ENCODE measurements at places on chromosomes 2 and 18.

GRCh38 chr2:231642631-231643494, 50.2 kb downstream of the TEX44 start:
- no peak for DNase-seq

DNA sequence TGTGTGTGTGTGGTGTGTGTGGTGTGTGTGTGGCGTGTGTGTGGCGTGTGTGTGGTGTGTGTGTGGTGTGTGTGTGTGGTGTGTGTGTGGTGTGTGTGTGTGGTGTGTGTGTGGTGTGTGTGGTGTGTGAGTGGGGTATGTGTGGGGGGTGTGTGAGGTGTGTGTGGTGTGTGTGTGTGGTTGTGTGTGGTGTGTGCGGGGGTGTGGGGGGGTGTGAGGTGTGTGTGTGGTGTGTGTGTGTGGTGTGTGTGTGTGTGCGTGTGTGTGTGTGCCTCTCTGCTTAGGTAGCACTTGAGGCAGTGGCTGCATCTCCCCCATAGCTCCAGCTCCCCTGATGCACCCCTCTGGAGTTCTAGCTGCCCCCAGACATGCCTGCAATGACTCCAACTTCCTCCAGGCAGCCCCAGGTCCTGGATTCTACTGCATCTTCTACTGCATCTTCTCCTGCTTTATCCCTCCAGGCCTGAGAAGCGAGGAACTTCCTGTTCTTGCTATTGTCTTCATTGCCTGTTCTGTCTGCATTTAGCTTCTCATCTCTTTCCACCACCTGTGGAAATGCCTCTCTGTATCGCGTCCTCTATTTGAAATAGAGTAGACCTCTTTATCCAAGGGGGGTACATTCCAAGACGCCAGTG, 22.2 kb upstream of the MLPH start:
- no peak for DNase-seq

- no peak for DNase-seq
Measured at GRCh38 chr2:233119806-233120205, 59.7 kb downstream of the INPP5D start.

GRCh38 chr2:229335877-229336346, 64.8 kb upstream of the PID1 start:
- no peak for DNase-seq

DNA sequence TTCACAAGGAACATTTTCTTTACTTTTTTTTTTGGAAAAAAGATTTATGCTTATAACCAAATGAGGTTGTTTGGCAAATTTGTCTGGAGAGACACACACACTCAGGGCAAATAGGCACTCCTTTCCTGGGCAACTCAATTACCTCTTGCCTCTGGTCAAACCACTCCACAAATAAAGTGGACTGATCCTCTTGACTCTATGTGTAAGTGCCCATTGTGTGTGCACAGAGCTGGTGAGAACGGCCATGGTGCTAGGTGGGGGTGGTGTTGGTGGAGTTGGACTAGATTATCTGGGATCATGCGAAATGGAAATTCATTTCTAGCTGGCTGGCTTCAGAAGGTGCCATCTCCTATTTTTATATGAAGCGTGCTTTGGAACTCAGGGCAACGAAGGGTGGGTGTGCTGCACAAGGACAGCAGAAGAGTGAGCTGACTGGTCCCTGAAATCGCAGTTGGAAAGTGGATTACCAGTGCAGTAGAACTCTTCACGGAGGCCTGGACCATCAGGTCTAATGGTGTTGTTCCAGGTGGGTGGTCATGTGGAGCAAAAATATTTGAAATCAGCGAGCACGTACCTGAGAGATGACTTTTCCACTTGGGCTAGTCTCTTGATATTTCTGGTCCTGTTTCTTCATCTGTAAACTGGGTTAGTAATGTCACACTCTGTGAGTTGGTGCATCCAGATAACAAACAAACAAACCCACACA, 149.9 kb downstream of the RPIA start:
- DNase-seq: no peak

DNA sequence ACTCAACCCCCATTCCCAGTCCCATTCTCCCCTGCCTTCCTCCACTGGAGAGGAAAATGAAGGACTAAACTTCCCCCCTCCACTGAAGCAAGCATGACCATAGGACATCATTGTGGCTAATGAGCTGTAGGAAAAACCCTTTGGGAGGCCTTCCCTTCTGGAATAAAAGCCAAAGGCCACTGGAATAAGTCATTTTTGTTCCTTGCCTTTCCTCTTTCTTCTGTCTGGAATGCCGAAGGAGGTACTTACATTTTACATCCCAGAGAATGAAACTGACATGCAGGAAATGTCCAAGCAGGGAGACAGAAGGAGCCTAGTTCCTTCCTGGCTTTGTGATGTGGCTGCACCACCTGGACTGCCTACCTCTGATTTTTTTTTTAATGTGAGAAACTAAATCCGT, 9.1 kb upstream of the PTPRM start:
- DNase-seq: no peak

- no peak for DNase-seq
Measured at GRCh38 chr2:196801674-196802261, 2.3 kb upstream of the GTF3C3 start.

DNA sequence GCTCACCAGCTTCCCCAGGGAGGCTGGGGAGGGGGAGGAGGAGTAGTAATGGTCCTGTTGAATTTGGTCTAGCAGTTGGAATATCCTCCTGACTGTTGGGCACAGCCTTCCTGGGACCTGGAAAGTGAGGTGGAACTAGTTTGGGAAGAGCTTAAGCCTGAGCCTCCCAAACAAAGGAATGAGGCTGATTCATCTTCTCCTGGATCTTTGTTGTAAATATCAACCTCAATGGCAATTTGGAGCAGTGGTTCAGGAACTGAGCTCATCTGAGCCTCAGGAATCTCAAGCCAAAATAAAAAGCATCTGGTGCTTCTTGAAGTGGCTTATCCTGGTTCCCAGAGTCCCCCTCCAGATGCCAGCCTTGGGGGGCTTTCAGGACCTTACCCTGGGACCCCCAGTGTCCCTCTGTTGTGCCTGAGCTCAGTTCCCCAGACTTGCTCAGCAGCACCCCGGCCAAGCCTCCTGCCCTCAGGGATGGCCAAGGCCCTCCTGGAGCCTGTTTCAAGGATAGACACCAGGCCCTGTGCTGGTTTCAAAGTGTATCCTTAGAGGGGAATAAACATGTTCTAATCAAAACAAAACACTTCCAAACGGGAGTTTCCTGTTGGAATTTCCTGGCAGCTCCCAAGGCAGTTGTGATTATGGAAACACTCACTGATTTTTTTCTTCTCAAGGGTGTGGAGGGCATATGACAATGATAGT, 112.6 kb downstream of the DDX1 start:
- DNase-seq: no peak
